ENCODE measurements at places on chromosomes 2 and 18.

GRCh38 chr2:175168564-175168945 is 552 bp upstream of the ATF2 start:
- DNase-seq: no peak

DNA sequence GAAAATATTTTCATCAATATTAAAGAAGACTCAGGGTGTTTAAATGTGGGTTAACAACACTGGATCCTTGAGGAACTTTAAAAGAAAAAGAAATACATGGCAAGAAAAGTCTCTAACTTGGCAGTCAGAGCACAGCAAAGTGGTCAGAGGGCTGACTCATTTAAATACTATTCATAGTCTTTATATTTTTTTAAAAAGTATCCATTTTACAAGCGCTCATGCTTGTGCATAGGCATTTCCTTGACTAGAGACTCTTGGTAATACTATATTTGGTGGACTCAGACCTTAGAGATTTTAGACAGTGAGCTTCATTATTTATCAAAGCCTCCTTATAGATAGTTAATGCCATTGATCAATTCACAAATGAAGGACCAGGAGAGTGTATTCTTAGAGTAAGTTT is 110.2 kb downstream of the ABCA12 start:
- no peak for DNase-seq

DNA sequence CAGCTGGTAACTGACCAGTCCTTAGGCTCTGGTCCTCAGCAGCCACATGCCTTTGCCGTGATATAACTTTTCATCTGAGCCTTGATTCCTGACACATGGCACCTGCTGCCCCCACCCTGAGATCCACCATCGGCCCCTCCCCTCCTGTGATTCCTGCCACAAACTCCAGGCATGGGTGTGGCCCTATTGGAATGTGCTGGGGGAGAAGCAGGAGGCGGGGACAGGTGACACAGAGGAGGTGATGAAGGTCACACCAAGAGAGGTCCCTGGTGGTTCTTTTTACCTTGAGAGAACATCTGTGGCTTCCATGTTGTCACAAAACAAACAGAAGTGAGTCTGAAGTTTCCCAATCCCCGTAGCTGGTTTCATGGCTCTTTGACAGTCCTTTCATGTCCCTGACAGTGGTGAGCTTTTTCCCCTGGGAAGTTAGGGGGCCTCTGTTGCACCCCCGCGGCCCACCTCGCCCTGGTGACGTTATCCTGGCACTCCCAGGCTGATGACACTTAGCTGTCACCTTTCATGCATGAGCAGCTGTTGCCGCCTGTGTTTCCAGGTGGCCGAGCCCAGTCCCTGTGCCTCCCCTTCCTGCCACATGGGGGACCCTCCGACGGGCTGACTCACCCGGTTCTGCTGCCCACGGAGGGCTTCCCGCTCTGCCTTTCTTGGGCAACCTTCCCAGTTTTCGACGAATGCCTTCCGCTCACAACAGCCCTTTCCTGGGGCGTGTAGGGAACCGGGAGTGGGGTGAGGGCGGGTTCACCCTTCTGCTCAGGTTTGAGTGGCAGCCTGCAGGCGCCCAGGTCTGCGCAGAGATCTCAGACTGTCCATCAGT is 66.3 kb upstream of the GLI2 start:
- peak; percentile 8 for DNase-seq

DNA sequence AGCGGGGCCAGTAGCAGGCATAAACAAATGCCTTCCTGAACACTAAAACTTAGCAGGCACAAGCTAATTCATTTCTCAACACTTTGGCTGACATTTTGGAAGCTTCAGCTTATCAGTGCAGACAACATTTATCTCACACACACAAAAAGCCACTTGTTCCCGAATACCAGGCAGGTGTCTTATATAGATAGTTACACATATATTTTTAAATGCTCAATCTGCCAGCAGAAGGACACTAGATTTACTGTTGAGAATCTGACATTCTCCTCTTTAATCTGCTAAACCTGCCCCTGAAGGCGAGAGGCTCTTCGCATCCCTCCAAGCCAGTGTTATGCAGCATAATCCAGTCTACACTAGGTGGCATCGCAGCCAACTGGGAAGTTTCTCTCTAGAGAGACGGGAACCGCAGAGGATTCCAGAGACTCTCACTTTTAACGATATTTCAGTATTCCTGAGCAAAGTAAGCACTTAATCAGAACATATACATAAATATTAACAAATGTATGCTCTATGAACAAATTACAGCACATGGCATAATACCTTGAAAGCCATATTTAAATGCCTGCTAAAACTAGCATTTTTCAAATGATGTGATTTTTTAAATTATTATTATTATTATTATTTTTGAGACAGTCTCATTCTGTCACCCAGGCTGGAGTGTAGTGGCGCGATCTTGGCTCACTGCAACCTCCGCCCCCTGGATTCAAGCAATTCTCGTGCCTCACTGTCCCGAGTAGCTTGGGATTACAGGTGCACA is 90.2 kb upstream of the SCG2 start:
- no peak for DNase-seq

DNA sequence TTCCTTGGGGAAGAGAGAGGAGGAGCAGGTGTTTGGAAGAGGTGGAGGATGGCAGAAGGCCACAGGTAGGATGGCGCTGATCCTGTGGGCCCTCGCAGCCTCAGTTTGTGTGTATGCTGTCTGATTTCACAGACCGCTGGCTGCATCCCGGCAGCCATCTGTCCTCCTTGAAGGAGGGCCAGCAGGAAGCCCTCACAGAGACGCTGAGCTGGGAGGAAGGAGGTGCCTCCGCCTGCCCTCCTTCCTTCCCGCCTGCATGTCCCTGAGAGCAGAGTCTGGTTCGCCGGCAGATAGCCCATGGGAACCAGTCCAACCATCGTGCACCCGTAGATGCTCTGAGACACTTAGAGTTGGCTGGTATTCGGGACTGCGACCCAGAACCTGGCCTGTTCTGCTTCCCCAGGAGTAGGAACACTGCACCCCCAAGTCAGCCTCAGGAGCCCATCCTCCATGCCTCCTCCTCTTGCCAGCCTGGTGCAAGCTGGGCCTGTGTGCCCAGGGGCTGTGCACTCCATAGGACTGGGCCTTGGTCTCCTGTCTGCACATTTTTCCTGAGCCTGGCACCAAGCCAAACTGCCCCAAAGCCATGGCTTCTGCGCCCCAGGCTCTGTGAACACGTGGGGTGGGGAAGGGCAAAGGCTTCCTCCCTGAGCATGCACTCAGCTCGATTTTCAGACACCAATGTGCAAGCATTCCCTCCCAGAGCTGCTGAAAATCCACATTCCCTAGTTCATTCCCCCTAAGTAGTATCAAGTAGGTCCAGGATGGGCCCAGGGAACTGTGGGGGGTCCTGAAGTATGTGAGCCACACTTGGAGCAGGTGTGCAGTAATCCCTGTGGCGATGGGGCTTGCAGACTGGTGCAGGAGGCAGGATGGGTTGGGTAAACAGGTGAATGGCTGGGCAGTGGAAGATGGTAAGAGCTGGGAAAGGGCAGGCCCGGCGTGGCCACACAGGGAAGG is 115.6 kb downstream of the SEPTIN10 start:
- DNase-seq: no peak

- DNase-seq: no peak
Measured at GRCh38 chr2:58710795-58711279, 469.7 kb upstream of the FANCL start.

GRCh38 chr2:146244131-146244530 is 1600.7 kb upstream of the ACVR2A start:
- no peak for DNase-seq

Measured in NCI-H1930 (cell line).